ENCODE measurements at places on chromosomes 12 and 14. TPM values are rescaled to one million over a fixed set of nuclear protein-coding genes. Genes with fewer than 3 reads are reported as not detected.

DNA sequence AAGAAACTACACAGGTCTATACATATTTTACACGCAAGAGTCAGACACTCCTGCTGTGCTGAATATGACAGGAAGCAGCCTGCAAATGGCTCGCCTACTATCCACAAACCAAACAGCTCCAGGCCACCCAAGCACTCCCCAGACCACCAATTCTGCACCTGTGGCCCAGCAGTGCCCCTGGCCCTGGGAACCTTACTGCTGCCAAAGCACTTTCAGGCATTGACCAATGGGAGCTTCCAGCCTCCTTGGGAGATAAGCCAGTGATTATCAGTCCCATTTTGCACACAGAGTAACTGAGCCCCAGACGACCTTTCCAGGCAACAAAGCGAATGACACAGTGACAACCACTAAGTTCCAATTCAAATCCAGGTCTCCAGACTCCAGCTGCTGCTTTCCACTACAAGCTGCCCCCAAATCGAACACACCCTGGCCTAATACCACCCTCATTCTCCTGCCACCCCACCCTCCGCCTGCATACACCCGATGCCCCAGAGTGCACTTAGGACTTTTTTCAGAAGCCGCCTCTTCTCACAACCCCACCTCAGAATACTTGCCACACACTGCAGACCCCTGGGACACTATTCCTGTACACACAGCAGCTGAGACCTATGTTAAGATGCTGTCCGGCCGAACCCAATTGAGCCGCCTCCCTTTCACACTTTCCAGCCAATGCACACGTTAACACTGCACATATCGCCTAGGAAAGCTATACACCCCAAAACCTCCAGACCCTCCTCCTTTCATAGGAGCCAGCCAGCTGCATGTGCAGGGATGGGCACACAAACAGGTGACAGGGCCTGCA lies 126.1 kb upstream of the PRMT8 start:
- DNase-seq: no peak

DNA sequence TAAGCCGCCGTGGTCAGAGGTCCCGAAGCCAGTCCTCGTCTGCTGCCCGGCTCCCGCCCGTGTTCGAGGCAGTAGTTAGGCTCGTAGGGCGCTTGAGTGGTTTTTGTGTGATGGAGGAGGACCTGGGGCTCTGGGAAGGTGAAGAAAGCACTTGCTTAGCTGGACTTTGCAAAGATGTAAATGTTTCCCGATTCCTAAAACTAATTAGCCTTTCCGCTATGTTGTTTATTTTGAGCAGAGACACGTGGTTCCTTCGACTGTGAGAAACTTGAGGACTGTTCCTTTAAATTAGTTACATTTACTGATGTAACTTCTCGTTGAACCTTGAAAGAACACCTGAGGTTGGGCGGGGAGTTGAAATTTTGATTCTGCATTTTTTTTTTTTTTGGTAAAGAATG lies 33.9 kb downstream of the MIA2 start:
- no peak for DNase-seq

- DNase-seq: no peak
Observed at GRCh38 chr12:104855599-104855998, 102.5 kb downstream of the SLC41A2 start.

TMBIM6 gene
- total RNA-seq: 382 TPM

MYH6 gene
- total RNA-seq: 0.59 TPM

DNA sequence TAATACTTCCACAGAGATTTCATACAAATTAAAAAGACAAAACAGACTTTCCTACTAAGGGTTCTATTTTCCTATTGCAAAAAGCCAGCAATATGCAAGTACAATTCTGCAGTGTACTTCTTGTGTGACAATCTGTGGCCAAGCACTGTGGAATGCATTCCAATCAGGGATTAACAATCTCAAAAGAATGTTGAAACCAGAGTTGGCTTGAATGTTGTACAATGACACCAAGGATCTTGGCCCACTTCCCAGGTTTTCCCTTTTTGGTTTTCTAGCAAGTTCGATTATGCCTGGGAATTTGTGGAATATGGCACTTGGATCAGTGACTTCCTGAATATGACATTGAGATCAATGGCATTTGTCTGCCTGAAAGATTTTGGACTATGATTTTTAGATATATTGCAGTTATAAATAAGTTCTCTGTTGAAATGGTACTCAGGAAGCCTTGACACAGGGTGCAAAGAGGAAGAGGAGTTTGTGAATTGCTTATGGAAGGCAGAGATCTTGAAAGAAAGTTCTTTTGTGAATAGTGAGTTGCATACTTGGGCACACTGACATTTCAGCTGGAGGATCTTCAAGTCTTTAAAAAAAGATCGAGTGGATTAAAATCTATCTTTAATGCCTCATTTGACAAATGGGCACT lies 81.4 kb upstream of the FERMT2 start:
- no peak for DNase-seq

APOF gene
- not detected for total RNA-seq

GRCh38 chr12:8501720-8502119 lies 11.6 kb upstream of the CLEC4D start:
- DNase-seq: no peak

DNA sequence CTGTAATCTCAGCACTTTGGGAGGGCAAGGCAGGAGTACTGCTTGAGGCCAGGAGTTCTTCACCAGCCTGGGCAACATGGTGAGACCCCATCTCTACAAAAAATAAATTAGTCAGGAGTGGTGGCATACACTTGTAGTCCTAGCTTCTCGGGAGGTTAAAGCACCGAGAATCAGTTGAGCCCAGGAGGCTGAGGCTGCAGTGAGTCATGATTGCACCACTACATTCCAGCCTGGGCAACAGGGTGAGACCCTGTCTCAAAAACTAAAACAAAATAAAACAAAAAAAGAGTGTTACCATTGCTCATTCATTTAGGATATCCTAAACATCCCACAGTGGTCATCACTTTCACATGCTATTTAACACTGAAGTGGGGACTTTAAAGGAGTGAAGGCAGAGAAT lies 7.8 kb downstream of the NEK9 start:
- no peak for DNase-seq

- DNase-seq: no peak
Observed at GRCh38 chr14:50920482-50921230, 23.6 kb downstream of the PYGL start.

PCED1B gene
- total RNA-seq: 55.5 TPM

DNA sequence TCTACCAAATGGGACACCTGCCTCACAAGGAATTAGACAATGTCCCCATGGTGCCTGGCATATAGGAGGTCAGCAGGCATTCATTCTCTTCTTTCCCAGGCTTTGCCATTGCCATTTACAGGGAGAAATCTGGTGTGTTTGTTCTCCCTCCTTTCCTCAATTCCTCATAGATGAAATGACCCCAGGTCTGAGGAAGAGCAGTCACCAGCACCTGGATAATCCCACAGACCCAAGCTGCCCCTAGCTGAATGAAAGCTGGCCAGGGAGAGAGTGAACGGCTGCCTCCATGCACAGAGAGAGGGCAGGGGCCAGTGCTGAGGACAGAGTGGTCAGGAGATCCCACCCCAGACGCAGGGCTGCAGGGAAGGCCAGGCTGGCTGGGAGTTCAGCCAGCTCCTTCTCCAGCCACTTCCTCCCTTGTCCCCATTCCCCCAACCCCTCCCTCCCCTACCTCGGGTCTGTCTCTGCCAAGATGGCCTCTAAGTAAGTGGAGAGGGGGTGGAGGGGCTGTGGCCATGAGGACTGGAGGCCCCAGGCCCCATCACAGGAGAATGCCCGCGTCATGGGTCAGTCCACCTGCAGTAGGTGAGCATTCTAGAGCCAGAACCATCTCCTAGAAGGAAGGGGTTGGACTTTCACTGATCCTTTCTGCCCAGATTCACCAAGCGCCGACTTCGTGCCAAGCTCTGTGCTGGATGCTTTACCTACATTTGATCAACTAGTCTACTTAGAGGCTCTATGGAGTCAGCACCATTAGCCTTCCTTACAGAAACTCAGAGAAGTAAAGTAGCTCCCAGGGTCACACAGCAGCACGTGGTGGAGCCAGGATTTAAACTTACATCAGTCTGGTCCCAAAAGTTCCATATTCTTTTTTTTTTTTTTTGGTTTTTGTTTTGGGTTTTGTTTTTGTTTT lies 2.0 kb upstream of the KRT4 start:
- DNase-seq: no peak

- DNase-seq: no peak
Observed at GRCh38 chr12:90075685-90076084, 367.0 kb upstream of the ATP2B1 start.

GRCh38 chr12:32462908-32463307 lies 63.5 kb downstream of the FGD4 start:
- DNase-seq: no peak

PNN gene
- total RNA-seq: 116 TPM

DNA sequence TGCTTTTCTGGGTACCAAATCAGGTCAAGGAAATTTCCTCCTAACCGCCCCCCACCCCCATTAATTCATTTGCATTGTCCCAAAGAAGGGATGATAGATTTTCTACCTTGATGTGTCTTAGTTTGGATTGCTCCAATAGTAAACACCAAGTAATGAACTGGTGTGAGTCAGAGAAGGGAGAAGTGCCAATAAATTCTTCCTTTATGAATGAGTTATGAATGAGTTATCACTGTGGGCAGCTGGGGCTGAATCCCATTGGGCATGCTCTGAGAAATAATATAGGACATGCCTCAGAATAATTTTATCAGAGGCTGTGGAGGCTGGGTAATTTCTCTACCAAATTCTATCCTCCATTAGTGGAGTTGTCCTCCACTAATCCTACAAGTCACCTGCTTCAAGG lies 277.9 kb upstream of the FLRT2 start:
- DNase-seq: no peak

GRCh38 chr12:47965581-47965980 lies 2.2 kb downstream of the TMEM106C start:
- no peak for DNase-seq

DNA sequence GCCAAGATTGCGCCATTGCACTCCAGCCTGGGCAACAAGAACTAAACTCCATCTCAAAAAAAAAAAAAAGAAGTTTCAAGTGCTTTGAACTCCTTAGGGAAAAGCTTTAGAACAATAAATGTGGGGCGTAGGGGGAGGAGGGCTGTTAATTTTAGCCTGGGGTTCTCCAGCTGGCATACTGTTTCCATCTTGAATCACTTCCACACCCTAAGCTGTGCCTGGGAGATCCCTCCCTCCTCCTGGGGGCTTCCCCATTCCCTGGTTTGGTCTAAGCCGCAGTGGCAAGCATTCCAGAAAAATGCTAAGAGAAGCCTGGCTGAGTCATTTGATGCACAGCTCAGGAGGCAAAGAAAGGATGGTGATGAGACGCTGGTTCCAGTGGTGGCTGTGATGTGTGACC lies 2.3 kb upstream of the ZNF384 start:
- no peak for DNase-seq

DNA sequence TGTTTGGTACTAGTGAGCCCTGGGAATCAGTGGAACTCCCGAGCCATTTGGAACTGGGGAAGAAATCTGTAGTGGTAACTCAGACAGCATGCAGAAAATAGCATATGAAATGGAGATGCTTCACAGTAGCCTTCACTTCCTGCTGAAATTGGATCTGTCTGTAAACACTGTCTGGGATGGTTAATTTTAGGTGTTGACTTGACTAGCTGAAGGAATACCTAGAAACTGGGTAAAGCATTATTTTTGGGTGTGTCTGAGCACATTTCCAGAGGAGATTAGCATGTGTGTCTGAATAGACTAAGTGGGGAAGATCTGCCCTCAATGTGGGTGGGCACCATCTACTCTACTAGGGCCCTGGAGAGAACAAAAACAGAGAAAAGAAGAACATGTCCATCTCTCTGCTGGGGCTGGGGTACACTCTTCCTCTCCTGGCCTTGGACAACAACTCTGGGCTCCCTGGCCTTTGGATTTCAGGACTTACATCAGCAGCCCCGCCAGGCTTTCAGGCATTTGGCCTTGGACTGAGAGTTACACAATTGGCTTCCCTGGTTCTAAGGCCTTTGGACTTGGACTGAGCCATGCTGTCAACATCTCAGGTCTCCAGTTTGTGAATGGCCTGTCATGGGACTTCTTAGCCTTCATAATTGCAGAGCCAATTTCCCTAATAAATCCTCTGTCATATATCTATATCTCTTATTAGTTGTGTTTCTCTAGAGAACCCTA lies 14.0 kb upstream of the CRADD start:
- no peak for DNase-seq

DNA sequence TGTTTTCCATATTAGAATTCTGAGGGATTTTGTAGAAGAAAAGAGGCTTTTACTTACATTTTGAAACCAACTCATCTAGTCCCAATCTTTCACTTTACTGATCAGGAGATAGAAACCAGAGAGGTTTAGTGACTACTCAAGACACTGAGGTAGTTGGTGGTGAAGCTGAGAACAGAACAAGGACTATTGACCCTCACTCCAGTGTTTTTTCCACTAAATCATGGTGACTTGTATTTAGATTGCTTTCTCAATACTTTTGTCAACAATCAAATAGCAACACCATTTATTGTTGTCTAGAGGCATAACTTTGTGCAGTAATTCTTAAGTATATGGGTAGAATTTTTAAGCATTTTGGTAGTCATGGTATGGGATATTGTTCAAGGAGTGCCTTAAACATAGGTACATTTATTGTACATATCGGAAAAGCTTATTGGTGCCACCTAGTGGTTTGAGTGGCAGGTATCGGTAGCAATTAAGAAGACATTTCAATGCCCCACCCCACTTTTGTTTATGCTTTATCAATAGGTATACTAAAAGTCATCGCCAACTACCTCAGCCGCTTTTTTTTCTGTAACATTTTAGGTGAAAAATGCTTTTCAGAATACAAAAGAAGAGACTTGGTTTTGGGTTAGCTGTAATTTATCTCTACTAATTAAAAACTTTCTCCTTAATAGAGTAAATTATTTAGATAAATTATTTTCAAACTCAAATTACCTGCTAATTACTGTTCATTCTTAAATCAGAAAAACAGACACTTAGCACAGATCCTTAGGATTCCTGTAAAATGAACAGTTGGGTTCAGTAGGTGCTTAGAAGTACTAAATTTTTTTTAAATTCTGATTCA lies 47.3 kb upstream of the PAWR start:
- no peak for DNase-seq

DNA sequence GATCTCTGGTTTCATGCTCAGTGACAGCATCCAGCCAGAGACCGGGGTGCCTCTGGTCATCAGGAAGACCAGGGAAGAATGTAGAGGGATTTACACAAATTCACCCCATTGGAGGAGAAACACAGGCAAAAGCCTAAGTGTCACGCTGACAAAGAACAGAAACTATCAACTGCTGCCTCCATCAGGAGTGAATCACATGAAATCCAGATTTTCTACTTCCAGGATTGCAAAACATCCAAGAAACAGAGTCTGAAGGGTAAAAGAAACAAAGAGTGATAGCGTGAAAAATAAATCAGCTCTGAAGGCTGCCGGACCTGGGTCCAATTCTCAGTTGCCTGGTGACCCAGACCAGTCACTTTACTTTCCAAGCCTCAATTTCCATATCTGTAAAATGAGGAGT lies 136.1 kb upstream of the MAP1LC3B2 start:
- DNase-seq: no peak

TOMM20L gene
- not detected for total RNA-seq

ZFYVE1 gene
- 7.6 TPM for total RNA-seq

DNAI7 gene
- 0.23 TPM for total RNA-seq

KSR2 gene
- total RNA-seq: 0.08 TPM

HCAR1 gene
- total RNA-seq: 8.6 TPM

GPD1 gene
- 0.88 TPM for total RNA-seq

MYF6 gene
- not detected for total RNA-seq

DNAH10 gene
- 0.31 TPM for total RNA-seq
